ENCODE measurements at places on chromosomes 13 and 19. TPM values are rescaled to one million over a fixed set of nuclear protein-coding genes. Genes with fewer than 3 reads are reported as not detected.

Gene EDDM13
- not detected for total RNA-seq

Gene SLC27A5
- total RNA-seq = 16.7 TPM

Gene TRAPPC2B
- 12.4 TPM for total RNA-seq

Gene SELENOV
- total RNA-seq = 6.9 TPM

Gene PSG3
- not detected for total RNA-seq

Gene CCDC70
- not detected for total RNA-seq

- no peak overlapping the region for H3K27ac ChIP-seq
- no peak overlapping the region for H3K4me3 ChIP-seq
- no peaks in the 10 kb centered on the region for H3K27me3 ChIP-seq
Measured at GRCh38 chr13:100115693-100116254, 26.9 kb downstream of the PCCA start.

- DNase-seq = no peak
- H3K4me3 ChIP-seq = peak overlapping the region; percentile 66
- peaks cover 3% of the 10 kb centered on the region for H3K36me3 ChIP-seq
- no peaks in the 10 kb centered on the region for H3K4me1 ChIP-seq
- no peak overlapping the region for H3K27ac ChIP-seq
Measured at GRCh38 chr19:12034620-12035019, 859 bp downstream of the ZNF433 start.

DNA sequence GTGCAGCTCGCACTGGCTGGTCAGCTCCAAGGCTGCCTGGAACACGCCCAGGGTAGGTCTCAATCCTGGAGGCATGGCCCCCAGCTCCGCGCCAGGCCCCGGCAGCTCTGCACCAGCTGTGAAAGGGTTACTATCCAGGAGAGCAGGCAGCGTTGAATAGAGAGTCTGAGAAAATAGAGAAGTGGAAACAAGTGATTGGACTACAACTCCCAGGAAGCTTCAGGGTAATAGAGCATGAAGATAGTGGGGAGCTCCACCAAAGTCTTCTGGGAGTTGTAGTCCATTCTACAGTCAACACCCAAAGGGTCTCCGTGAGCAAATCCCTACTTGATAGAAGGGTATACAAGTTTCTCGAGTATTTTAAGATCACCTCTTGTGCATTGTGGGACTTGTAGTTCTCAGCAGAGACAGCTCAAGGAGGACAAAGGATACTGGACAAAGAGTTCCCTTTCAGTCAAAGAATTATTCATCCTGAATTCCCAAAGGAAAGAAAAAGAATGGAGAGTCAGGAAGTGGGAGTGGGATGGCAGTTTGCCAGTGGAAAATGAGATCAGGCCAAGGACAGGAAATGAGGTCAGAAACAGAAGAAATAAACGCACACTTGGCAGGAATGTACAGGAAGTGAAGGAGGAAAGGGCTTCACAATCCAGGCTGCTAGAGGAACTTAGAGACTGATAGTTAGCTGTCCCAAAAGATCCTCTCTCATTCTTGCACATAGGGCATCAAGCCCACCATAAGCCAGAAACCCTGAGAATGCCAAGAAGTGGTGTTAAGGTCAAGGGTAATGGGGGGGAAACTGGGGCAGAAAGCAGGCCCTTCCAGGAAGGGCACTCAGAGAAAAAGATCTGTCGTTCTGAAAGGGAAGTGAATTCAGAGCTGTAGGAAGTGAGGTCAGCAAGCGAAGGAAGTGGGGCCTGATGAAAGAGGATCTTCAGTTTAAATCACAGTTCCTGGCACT, 5.5 kb upstream of the MAMSTR start:
- no peak overlapping the region for H3K27ac ChIP-seq
- DNase-seq = peak; percentile 58
- H3K4me1 ChIP-seq = no peaks in the 10 kb centered on the region

GRCh38 chr13:93328943-93329342, 102.3 kb downstream of the GPC6 start:
- DNase-seq = no peak
- no peaks in the 10 kb centered on the region for H3K27me3 ChIP-seq
- H3K4me1 ChIP-seq = peaks cover 3% of the 10 kb centered on the region
- no peaks in the 10 kb centered on the region for H3K36me3 ChIP-seq
- no peak overlapping the region for H3K4me3 ChIP-seq

DNA sequence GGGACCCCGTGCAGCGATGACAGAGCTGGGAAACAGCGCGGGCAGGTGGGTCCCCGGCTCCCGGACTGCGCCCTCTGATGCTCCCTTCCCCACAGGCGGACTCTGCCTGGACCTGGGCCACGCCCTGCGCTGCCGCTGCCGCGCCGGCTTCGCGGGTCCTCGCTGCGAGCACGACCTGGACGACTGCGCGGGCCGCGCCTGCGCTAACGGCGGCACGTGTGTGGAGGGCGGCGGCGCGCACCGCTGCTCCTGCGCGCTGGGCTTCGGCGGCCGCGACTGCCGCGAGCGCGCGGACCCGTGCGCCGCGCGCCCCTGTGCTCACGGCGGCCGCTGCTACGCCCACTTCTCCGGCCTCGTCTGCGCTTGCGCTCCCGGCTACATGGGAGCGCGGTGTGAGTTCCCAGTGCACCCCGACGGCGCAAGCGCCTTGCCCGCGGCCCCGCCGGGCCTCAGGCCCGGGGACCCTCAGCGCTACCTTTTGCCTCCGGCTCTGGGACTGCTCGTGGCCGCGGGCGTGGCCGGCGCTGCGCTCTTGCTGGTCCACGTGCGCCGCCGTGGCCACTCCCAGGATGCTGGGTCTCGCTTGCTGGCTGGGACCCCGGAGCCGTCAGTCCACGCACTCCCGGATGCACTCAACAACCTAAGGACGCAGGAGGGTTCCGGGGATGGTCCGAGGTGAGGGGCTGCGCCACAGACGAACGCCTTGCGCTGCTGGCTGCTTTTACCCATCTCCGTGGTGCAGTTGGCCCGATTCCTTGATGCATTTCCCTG, 7.8 kb upstream of the SELENOV start:
- no peaks in the 10 kb centered on the region for H3K4me1 ChIP-seq
- H3K27ac ChIP-seq = no peak overlapping the region
- DNase-seq = peak; percentile 82
- H3K36me3 ChIP-seq = no peaks in the 10 kb centered on the region
- H3K4me3 ChIP-seq = peak overlapping the region; percentile 83
- H3K27me3 ChIP-seq = peaks cover 19% of the 10 kb centered on the region

- no peak overlapping the region for H3K27ac ChIP-seq
- no peaks in the 10 kb centered on the region for H3K27me3 ChIP-seq
- DNase-seq = no peak
Measured at GRCh38 chr19:45168767-45169351, 8.1 kb upstream of the NKPD1 start.

DNA sequence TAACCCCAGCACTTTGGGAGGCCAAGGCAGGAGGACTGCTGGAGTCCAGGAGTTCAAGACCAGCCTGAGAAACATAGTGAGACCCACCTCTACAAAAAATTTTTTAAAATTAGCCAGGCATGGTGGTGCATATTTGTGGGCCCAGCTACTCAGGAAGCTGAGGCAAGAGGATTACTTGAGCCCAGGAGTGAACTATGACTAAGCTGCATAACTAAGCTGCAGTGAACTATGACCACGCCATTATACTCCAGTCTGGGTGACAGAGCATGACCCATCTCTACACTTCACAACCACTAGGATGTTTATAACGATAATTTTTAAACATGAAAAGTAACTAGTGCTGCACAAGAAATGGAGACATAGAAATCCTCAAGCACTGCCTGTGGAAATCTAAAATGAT, 352.7 kb upstream of the SGCG start:
- no peak overlapping the region for H3K4me3 ChIP-seq
- no peaks in the 10 kb centered on the region for H3K4me1 ChIP-seq
- H3K27me3 ChIP-seq = no peaks in the 10 kb centered on the region

DNA sequence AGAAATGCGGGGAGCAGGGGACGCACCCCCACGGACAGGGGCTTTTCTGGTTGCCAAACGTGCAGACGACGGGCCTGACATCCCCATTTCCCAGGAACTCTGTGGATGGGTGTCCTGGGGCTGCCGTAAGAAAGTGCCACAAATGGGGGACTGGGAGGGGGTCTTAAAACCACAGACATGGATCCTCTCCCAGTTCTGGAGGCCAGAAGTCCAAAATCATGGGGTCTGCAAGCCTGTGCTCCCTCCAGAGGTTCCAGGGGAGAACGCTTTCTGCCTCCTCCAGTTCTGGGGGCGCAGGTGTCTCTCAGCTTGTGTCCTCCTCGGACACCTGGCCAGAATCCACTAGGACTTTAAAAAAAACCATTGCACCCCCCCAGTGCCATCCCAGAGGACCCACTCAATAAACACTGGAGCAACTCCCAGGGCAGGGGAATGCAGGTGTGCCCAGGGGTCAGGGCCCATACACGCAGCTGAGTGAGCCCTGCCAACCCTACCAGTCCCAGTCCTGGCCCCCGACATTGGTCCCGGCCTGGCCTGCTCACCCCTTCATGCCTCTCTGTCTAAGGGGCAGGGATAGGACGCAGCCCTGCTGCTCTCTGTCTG, 103.9 kb downstream of the GADD45B start:
- H3K36me3 ChIP-seq = peaks cover 13% of the 10 kb centered on the region
- no peak overlapping the region for H3K27ac ChIP-seq
- H3K4me3 ChIP-seq = peak overlapping the region; percentile 66
- H3K4me1 ChIP-seq = peaks cover 2% of the 10 kb centered on the region
- DNase-seq = no peak

GRCh38 chr13:95115525-95115924, 185.7 kb downstream of the ABCC4 start:
- H3K4me1 ChIP-seq = no peaks in the 10 kb centered on the region
- H3K27me3 ChIP-seq = no peaks in the 10 kb centered on the region
- DNase-seq = no peak
- H3K4me3 ChIP-seq = no peak overlapping the region
- no peak overlapping the region for H3K27ac ChIP-seq
- no peaks in the 10 kb centered on the region for H3K36me3 ChIP-seq

DNA sequence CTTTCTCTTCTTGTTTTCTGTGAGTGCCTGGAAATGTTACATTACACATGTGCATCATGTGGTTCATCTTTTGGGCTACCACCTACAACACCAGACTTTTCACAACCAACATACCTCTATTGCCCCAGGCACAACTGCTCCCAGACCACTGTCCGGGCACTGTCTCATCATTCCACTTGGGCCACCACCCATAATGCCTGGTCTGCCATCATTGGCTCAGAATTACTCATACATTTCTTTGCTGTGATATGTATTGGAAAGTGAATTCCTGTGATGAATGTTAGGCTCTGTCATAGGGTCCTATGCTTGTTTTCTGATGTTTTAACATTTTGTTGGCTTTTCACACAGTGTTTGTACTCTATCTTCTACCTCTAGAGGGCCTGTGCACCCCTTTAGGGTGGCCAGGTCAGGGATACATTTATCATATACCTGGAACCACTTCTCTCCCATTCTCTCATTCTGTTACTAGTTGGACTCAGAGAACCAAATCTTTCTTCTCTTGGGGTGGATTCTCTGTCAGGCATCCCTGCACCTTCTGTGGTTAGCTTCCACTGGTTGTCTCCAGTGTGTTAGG, 172.8 kb downstream of the NHLRC3 start:
- no peaks in the 10 kb centered on the region for H3K36me3 ChIP-seq
- H3K27me3 ChIP-seq = no peaks in the 10 kb centered on the region

GRCh38 chr13:65500481-65500880, 1729.7 kb downstream of the PCDH9 start:
- H3K36me3 ChIP-seq = peaks cover 2% of the 10 kb centered on the region
- H3K27me3 ChIP-seq = no peaks in the 10 kb centered on the region
- DNase-seq = no peak
- no peak overlapping the region for H3K4me3 ChIP-seq
- no peaks in the 10 kb centered on the region for H3K4me1 ChIP-seq

GRCh38 chr19:48966541-48967345, 1.6 kb downstream of the FTL start:
- no peaks in the 10 kb centered on the region for H3K27me3 ChIP-seq
- H3K4me1 ChIP-seq = no peaks in the 10 kb centered on the region
- peaks cover 33% of the 10 kb centered on the region for H3K36me3 ChIP-seq

- H3K4me1 ChIP-seq = peaks cover 3% of the 10 kb centered on the region
Measured at GRCh38 chr13:80444240-80445015, 103.5 kb upstream of the SPRY2 start.

DNA sequence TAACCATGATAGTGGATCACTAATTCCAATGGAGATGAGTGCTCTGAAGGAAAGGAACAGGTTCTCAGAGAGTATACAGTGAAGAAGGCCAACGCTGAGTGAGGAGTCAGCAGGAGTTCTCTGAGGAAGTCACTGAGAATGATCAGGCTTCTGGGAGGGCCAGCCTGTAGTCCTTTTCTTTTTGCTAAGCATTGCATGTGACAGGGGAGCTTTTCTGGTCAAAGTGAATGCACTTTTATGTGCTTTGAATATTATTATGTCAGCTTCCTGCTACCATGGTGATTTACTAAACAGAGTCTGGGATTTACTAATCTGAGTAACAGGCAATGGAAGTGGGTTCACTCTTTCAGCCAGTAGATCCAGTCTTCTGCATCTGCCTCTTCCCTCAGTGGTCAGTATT, 81.1 kb upstream of the SERP2 start:
- no peak overlapping the region for H3K27ac ChIP-seq
- DNase-seq = no peak
- H3K36me3 ChIP-seq = no peaks in the 10 kb centered on the region
- H3K4me3 ChIP-seq = no peak overlapping the region
- H3K27me3 ChIP-seq = no peaks in the 10 kb centered on the region
- H3K4me1 ChIP-seq = no peaks in the 10 kb centered on the region

GRCh38 chr13:112034231-112034630, 32.7 kb upstream of the SOX1 start:
- H3K27me3 ChIP-seq = no peaks in the 10 kb centered on the region
- H3K4me1 ChIP-seq = no peaks in the 10 kb centered on the region
- DNase-seq = no peak
- no peaks in the 10 kb centered on the region for H3K36me3 ChIP-seq
- H3K27ac ChIP-seq = no peak overlapping the region

GRCh38 chr13:105363261-105364190, 1171.9 kb downstream of the EFNB2 start:
- H3K27me3 ChIP-seq = no peaks in the 10 kb centered on the region
- no peaks in the 10 kb centered on the region for H3K4me1 ChIP-seq

- no peaks in the 10 kb centered on the region for H3K27me3 ChIP-seq
- DNase-seq = no peak
- H3K36me3 ChIP-seq = peaks cover 10% of the 10 kb centered on the region
- H3K4me1 ChIP-seq = no peaks in the 10 kb centered on the region
Measured at GRCh38 chr19:14528419-14529253, 758 bp upstream of the TECR start.

GRCh38 chr19:14505488-14506239, 9.7 kb upstream of the GIPC1 start:
- DNase-seq = peak; percentile 90
- no peaks in the 10 kb centered on the region for H3K27me3 ChIP-seq
- no peaks in the 10 kb centered on the region for H3K36me3 ChIP-seq
- no peaks in the 10 kb centered on the region for H3K4me1 ChIP-seq
- no peak overlapping the region for H3K4me3 ChIP-seq

GRCh38 chr19:41932720-41933332, 4.6 kb upstream of the ERFL start:
- H3K36me3 ChIP-seq = no peaks in the 10 kb centered on the region
- H3K4me1 ChIP-seq = peaks cover 5% of the 10 kb centered on the region
